ENCODE measurements at places on chromosomes 7 and 10. TPM values are rescaled to one million over a fixed set of nuclear protein-coding genes. Genes with fewer than 3 reads are reported as not detected.

Gene TRIM50
- not detected for total RNA-seq

Gene NUTM2A
- 1.9 TPM for total RNA-seq

Gene THNSL1
- 13.0 TPM for total RNA-seq

Gene OLAH
- total RNA-seq: 0.93 TPM

Gene RGR
- 38.2 TPM for total RNA-seq

Gene TSPAN33
- total RNA-seq: 6.5 TPM

Gene SFTPA1
- total RNA-seq: not detected

Gene LAMB4
- 3.7 TPM for total RNA-seq

Gene C10orf71
- 2.1 TPM for total RNA-seq

Data from camera-type eye (tissue), 1 donor.